NCI-H345 (cell line): ENCODE measurements at places on chromosomes 12 and 14.

- DNase-seq = peak; percentile 60
These were observed 175.1 kb downstream of the NRXN3 start for GRCh38 chr14:78345131-78345744.

DNA sequence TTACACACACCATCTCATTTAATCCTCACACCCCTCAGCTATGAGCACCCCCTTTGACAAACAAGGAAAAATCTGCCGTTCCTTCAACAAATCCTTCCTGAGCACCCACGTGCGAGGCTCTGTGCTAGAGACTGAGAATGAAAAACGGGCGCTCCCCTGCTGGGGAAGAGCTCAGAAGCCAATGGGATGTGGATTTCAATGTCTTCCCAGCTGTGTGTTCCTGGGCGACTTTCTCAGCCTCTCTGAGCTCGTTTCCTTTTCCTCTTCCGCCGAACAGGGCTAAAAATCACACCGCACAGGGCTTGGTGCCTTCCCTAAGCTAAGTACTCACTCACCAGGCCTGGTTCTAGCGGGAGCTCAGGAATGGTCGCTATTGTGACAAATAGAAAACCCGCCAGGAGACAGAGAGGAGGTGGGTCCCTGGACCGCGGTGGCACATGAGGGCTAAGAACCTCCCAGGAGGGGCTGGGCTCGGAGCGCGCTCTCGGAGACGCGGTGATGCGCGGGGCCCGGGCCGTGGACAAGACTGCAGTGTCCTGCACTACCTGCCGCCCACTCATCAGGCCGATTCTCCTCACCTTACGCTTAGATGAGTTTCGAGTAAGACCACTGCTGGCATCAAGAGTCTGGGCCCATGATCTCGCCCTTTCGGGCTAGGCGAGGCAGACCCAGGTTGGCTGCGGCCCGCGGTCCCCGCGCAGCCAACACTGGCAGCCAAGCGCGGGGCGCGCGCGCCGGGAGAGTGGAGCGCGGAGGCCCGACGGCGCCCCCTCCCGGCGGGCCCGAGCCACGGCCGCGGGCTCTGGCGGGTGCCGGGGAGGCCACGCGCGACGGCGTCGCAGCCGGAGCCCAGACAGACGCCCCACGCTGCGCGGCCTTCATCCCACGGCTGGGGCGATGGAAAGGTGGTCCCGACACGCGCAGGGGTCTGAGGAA lies 17.0 kb downstream of the ZDHHC22 start:
- DNase-seq = no peak

GRCh38 chr12:125166041-125166440 lies 100.8 kb downstream of the AACS start:
- DNase-seq = no peak

- DNase-seq = no peak
These were observed 464.8 kb upstream of the RGS6 start for GRCh38 chr14:71467361-71467811.

GRCh38 chr12:108078428-108078827 lies 50.7 kb upstream of the WSCD2 start:
- no peak for DNase-seq

DNA sequence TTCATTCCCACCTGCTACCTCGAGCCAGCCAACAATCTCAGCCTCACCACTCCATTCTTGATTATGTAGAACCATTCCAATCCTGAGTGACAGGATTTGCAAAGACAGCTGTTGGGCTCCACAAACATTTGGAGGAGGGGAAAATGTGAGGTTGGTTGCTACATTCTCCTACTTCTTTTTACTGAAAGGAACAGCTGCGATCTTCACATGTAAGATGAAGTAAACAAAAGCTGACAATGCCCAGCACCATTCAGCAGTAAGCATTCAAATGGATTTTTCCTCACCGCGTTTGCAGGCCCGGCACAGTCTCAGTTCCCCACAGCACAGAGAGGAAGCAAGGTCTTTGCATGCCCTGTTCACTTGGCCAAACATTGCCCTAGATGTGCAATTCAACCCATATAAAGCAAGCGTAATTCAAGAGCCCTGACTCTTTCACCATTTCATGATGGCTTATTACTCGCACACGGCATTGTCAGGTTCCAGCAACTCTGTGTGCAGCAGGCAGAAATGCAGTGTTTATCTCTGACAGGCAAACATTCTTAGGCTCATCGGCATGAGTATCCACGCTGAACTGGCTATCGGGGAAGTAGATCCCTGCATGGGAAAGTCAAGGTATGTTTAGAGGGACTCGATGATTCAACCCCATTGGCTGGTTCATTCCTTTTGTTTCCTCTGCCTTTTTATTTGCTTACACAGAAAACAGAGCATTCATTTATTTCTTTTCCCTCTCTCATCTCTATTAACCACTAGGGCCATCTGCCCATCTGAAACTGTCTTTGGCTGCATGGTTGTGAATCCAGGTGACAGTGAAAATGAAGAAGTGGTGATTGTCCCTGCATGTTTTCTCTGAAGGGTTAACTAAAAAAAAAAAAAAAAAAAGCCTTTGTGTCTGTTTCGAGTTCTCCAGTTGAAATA lies 236.1 kb upstream of the PLEKHG7 start:
- DNase-seq = peak; percentile 54

DNA sequence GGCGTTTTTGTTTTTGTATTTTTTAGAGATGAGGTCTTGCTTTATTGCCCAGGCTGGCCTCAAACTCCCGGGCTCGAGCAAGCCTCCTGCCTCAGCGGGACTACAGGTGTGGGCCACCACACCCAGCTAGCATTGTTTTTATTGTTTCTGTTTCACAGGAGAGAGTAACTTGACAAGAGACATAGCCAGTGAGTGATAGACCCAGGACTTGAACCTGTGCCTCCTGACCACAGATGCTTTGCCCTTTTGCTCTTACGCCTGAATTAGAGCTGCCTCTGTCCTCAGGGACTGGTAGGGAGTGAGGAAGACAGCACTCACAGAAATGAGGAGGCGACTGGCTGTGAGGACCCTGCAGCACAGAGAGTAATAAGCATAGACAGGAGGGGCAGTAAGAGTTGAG lies 2.3 kb downstream of the EVL start:
- no peak for DNase-seq

DNA sequence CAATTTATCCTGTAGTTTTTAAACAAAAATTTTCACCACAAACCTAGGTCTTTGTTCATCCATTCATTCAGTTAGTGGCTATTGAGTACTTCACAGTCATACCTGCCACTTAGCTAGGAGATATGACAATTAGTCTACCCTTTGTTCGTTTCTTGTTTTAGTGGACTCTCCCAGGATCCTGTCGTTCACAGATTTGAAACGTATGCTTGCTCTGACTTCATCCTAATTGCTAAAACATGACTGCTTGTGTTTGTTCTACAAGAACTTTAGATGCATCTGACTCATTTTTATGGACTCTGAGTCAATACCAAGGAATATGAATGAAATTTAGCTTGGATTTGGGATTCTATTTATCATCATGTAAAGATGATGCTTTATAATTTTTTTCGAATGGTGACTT lies 69.5 kb downstream of the TBC1D30 start:
- no peak for DNase-seq

DNA sequence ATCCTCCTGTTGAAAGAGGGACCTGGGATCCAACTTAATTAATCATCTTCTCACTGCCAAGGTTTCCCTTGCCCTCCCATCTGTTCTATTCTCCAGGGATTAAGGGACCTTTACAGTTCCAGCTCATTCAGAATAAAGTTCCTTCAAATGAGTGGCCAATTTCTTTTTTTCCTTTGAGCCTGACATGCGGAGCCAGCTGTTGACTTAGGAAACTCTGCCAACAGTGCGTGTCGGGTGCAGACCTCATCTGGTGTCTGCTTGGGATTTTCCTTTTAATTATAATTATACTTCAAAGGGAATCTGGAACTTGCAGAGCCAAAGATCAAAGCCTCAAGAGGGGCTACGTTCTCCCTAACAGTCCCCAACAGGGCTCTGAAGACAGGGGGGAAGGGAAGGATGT lies 64.8 kb downstream of the CCDC60 start:
- no peak for DNase-seq

GRCh38 chr14:105108516-105108864 lies 43.3 kb upstream of the GPR132 start:
- DNase-seq = no peak
